Type B pancreatic cell (in vitro differentiated cells): ENCODE measurements at places on chromosomes 11 and 22.

GRCh38 chr11:118054712-118055640 is 21.9 kb upstream of the TMPRSS4 start:
- DNase-seq: peak; percentile 39

DNA sequence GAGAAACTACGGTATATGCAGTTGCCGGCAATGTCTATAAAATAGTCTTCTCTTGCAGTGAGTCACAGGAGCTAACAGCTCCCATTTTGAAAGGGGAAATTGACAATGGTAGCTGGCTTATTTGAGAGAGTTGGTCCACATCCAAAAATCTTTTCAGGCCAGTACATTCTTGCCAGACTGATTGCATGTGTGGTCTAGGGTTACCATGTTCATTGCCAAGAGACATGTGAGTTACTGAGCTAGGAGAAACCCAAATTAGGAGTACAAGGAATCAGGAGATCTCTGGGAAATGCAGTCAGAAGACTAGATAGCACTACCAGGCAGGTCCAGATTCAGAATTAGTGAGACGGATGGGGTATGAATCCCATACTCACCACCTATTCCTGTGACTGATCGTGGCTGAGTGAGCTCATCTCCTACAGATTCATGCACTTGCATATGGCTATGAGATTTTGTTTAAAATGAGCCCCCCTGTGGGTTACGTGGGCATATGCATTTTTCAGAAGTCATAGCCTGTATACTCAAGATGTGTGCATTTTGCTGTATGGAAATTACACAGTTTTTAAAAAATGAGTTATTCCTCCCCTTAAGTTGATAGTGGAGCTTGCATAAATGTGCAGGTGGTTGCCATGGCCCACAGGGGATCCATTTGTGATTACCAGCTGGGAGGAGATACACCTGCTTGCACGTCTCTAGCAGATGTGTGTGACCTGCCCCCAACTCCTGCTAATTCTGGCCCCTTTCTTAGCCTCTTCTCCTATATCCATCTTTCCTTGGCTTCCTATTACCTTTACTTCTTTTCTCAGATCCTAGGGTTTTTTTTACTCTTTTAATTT is 102.7 kb downstream of the COMMD9 start:
- DNase-seq: no peak

GRCh38 chr11:30422447-30423278 is 99.8 kb downstream of the ARL14EP start:
- no peak for DNase-seq

GRCh38 chr11:117744471-117745150 is 52.4 kb downstream of the DSCAML1 start:
- no peak for DNase-seq

- DNase-seq: no peak
Measured at GRCh38 chr11:106442032-106442431, 364.6 kb downstream of the AASDHPPT start.

- DNase-seq: peak; percentile 31
Measured at GRCh38 chr22:27336151-27337090, 465.1 kb downstream of the MN1 start.

DNA sequence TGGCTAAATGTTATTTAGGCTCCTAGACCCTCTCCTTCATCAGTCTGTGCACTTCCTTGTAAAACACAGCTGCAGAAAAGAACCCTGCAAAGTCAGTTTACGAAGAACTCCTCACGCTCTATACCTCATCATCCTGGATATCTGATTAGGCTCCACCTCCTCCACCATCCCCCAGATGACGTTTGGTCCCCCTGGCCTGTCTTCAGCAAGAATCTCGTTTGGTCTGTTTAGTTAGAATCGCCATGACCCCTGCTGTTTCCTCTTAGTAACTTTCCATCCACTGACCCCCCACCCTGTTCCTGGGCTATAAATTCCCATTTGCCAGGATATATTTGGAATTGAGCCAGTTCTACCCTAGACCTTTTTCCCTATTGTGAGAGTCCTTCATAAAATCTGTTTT is 214.1 kb downstream of the OPCML start:
- DNase-seq: no peak

GRCh38 chr22:18985780-18986179 is 49.7 kb upstream of the PRODH start:
- DNase-seq: no peak

- DNase-seq: no peak
Measured at GRCh38 chr11:15072551-15073143, 746 bp upstream of the CALCB start.

DNA sequence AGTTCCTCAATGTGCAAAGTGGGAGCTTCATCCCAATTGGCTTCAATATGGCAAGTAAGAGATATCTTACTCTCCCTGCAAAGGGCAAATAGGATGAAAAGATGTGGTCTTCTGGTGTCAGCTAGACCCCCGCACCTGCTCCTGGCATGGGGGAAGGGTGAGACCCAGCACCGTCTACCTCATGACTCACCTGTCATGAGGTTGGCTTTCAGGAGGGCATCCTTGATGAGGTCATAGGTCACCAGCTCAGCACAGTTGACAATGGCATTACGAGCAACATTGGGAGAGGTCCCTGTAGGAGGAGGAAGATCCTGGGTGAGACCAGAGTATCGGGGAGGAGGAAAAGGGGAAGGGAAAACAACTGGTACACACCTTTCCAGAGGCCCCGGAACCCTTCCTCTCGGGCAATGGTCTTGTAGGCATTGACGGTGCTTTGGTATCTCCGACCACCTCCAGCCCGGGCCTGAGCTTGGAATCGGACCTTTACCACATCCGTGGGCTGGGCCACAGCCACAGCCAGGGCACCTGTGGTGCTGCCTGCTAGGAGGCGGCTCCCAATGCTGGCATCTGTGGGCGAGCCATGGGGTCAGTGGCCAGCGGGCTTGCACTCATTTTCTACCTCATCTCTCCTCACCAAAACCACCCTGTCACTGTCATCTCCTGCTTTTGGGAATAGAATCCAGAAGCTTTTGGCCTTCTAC is 6.0 kb downstream of the UCP2 start:
- no peak for DNase-seq

GRCh38 chr11:503179-503981 is 3.7 kb downstream of the RNH1 start:
- no peak for DNase-seq

DNA sequence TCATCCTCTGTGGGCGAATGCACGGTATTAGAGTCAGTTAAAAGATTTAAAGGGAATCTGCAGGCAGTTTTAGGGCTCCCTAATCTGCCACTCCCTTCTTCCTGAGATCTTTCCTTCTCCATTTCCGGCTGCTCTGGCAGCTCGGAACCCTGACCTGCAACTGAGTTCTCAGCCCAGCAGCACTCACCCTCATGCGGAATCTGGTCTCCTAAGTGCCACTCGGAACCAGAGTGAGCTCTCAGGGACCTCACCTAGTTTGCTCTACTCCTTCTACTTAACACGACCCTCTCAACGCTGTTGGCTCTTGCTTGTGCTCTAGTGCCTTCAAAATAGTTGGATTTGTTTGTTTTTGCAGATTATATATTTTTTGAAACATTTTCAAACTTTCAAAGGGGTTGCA is 19.3 kb upstream of the IL10RA start:
- DNase-seq: no peak

DNA sequence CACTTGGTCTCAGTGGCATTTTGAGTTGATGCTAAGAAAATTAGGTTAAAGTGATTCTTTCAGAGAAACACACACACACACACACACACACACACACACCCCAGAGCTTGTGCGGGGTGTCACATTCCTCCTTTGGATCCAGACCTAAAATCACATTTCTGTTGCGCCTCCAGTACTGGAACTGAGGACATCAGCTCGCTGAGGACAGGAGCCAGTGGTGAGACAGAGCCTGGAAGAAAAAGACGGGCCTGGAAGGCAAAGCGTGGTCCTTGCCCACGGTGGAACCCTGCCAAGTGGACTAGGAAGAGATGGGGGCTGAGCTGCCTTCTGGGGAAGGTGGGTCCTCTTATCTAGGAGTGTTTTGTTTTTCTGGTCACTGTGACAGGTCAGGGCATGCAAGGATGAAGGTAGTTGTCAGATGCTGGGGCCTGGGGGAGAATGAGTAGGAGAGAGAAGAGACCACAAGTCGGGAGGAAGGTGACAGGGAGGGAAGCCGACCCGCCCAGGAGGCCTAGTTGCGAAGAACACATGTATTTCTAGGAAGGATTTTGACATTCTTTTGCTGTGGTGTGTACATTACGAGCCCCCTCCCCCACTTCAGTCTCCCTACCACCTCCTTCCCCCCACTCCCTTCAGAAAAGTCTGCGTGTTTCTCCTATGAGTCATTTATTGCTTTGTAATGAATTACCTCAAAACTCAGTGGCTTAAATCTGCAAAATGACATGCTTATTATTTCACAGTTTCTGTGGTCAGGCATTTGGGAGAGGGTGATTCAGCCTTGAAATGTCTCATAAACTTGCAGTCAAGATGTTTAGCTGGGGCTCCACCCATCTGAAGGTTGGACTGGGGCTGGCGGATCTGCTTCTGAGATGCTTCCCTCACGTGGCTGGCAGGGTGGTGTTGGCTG is 4.8 kb upstream of the ELFN2 start:
- DNase-seq: no peak

DNA sequence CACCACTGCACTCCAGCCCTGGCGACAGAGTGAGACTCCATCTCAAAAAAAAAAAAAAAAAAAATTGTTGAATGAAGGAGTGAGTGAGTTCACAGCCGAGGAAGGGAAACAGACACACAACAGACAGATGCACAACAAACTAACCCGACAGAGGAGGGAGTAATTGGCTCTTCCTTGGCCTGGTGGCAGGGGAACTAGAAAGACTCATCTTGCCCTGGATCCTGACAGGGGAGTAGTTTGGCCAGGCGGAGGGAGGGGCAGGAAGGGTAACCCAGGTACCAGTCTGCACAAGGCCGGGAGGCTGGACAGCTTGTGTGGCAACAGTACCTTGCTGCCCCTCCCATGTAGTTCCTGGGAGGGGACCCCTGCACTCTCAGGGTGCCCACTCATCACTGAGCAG is 106.9 kb downstream of the KIAA1671 start:
- no peak for DNase-seq

GRCh38 chr22:39481054-39481453 is 21.0 kb upstream of the MIEF1 start:
- DNase-seq: no peak

DNA sequence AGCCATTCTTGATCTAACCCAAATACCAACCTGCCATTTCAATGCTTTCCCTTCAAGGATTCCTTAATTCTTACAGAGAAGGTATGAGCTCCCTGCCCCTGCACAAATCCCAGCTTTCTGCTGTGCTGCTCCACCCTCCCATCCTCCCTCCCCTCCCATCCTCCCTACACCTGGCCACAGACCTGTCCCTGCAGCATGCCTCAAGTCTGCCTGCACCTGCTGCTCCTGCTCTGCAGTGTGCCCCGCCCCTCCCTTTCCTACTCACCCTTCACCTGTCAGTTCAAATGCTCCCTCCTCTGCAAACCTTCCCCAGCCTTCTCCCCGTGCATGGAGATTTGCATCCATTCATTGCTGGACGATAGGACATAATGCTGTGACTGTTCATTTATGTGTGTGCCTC is 139.9 kb upstream of the NARS2 start:
- no peak for DNase-seq

- DNase-seq: no peak
Measured at GRCh38 chr11:79570104-79570503, 129.3 kb upstream of the TENM4 start.

GRCh38 chr11:74749127-74749964 is 697 bp downstream of the RNF169 start:
- peak; percentile 71 for DNase-seq

DNA sequence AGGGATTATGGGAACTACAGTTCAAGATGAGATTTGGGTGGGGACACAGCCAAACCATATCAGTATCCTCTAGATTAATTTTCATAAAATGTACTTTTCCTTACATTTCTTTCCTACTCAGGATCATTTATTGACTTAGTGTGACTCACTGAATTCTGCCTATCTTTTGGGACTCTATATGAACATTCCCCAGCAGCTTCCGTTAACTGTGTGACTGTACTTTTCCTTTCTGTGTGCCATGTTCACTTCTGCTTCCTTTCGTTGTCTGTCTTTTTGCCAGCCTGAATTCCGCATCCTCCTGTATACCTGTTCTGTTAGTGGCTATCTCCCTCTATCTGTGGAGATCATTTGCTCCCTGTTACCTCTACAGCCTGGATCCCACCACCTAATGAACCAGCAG is 48.8 kb downstream of the SPECC1L start:
- no peak for DNase-seq

DNA sequence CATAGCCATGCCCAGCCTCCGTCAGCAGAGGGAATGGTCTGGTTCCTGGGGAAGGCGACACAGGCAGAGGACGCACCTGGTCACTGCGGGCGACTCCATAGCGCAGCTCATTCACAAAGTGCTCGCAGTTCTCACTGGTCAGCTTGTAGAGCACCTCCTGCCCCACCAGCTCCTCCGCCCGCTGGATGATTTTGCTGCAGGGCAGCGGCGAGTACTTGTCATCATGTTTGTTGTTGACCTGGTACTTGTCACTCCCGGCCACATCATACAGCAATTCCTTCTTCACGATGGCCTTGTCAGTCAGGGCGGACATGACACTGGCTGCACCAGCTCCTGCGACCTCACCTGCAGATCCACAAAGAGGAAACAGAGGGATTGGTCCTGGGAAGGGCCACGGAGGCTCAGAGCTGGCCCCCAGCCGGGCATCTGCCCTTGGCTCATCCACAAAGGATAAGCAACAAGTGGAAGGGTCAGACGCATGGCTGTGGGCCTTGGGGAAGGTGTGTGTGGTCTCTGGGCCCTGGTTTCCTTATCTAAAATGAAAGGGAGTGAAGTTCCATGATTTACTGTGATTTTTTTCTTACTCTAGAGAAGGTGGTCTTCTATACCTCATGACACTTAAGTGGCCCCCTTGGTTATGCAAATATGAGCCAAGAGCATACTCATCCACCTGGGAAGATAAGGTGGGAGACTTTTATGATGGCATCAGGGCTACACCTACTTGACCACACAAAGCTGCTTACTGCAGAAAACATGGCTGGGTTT is 24.0 kb downstream of the PLAAT3 start:
- no peak for DNase-seq

GRCh38 chr11:130737866-130738431 is 178.3 kb downstream of the SNX19 start:
- DNase-seq: no peak

DNA sequence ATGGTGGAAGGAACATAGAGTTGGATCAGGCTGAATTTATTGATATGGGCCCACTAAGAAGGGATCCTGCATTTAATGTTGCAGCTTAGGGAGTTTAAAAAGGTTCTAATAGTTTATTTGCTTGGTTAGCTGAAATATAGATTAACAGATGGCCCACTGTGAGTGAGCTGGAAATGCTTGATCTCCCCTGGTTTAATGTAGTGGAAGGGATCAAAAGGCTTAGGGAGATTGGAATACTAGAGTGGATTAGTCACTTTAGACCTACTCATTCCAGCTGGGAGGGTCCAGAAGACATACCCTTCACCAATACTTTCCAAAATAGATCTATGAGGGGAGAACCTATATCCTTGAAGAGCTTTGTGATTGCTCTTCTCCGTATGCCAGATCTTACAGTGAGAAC is 130.1 kb upstream of the ZC3H12C start:
- no peak for DNase-seq

- DNase-seq: no peak
Measured at GRCh38 chr11:134342572-134343340, 11.0 kb downstream of the GLB1L2 start.
